Transverse colon (tissue), 4 donors: ENCODE measurements at places on chromosomes 16 and 17. TPM values are rescaled to one million over a fixed set of nuclear protein-coding genes. Genes with fewer than 3 reads are reported as not detected.

DNA sequence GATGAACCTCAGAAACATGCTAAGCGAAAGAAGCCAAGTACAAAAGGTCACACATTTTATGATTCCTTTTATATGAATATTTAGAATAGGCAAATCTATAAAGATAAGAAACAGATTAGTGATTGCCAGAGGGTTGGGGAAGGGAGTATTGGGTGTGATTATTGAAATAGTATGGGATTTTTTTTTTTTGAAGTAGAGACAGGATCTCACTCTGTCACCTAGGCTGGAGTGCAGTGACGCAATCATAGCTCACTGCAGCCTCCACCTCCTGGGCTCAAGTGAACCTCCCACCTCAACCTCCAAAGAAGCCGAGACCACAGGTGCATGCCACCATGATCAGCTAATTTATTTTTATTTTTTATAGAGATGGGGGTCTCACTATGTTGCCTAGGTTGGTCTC lies 35.7 kb downstream of the MEOX1 start:
- no peak overlapping the region for H3K4me3 ChIP-seq
- no peaks in the 10 kb centered on the region for H3K36me3 ChIP-seq
- peaks cover 4% of the 10 kb centered on the region for H3K27me3 ChIP-seq
- H3K27ac ChIP-seq = no peak overlapping the region
- no peak for DNase-seq

Gene CLEC3A
- not detected for total RNA-seq

Gene TSNAXIP1
- 0.55 TPM for total RNA-seq

- no peak overlapping the region for H3K4me3 ChIP-seq
- no peak overlapping the region for H3K27ac ChIP-seq
- no peaks in the 10 kb centered on the region for H3K36me3 ChIP-seq
- no peaks in the 10 kb centered on the region for H3K4me1 ChIP-seq
Measured at GRCh38 chr17:68314916-68315535, 23.7 kb downstream of the ARSG start.

GRCh38 chr17:77738751-77739531 lies 219.6 kb upstream of the TNRC6C start:
- H3K27me3 ChIP-seq = peaks cover 37% of the 10 kb centered on the region
- no peak overlapping the region for H3K27ac ChIP-seq
- H3K4me3 ChIP-seq = no peak overlapping the region
- H3K36me3 ChIP-seq = no peaks in the 10 kb centered on the region

DNA sequence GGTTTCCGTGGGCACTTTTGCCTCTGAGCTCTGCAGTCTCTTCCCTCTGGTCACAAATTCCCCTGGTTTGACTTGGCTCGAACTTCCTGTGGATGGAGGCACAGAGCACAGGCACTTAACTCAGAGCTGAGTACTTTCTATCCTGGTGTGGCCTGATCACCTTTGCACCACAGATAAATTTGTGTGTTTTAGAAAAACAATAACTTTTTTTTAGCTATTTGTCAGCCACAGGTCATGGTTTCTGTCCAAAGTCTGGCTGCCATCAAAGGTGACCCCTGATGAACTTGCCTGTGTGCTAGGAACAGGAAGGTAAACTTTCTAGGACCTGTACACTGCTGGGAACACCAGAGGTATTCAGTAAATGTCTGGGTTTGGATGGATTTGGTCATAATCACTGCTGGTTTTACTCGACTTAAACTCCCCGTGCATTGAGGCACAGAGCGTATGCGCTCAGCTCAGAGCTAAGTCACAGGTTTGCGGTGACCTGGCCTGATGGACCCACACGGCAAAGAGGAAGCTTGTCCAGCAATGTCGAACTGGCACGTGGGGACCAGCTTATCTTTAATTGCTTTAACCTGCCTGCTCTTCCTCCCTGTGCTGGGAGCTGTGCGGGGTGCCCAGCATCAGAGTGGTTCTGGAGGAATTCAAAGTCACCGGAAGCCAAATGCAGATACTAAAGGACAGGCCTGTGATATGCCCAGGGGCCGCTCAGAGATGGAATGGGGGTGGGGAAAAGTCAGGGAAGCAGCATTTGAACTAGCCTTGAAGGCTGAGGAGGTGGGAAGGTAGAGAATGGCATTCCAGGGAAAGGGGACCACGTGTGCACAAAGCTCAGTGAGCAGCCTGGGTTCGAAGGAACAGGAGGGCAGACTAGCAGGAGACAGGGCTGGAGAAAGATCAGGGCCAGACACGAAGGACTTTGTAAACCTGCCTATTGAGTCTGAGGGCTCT lies 12.9 kb downstream of the SLC13A5 start:
- no peak for DNase-seq
- no peaks in the 10 kb centered on the region for H3K4me1 ChIP-seq
- no peaks in the 10 kb centered on the region for H3K36me3 ChIP-seq
- peaks cover 10% of the 10 kb centered on the region for H3K27me3 ChIP-seq

DNA sequence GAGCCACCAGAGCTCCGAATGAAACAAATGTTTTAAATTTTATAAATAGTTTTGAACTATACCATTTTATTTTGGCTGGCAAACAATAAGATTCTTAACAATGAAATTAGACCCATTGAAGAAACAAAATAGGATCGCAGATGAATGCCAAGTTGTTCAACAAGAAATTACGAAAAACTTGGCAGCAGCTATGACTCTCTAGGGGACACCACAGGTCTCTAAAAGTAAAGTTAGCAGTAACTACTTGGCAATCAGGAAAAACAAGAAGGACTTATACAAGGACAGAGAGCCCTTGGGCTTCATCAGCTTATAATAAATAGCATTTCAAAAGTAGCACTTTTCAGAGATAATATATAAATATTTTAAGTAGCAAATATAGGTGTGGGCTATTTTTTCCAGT lies 603.8 kb upstream of the PSMD7 start:
- H3K36me3 ChIP-seq = no peaks in the 10 kb centered on the region
- no peak overlapping the region for H3K27ac ChIP-seq
- no peaks in the 10 kb centered on the region for H3K27me3 ChIP-seq

DNA sequence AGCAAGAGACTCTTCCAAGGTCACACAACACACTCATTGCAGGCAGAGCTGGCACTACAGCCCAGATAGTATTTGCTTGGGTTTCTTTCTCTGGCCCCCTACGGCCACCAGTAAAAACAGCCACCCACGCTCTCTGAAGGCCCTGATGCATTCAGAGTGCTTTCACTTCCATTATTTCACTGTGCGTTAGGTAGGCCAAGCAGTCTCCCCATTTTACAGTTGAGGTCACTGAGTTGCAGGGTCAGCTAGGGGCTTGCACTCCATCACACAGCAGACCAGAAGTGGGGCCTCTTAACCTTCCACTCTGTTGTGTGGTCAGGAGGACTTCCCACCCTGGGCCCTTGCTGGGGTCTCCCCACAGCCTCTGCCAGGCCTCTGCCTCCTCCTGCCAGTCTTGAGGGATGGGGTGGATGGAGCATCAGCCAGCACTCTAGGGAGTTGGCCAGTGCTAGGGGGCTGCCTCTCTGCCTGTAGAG lies 2.5 kb downstream of the TBX21 start:
- H3K36me3 ChIP-seq = no peaks in the 10 kb centered on the region
- H3K4me3 ChIP-seq = no peak overlapping the region
- H3K27me3 ChIP-seq = peaks cover 55% of the 10 kb centered on the region
- no peak for DNase-seq
- peaks cover 11% of the 10 kb centered on the region for H3K4me1 ChIP-seq
- H3K27ac ChIP-seq = peak overlapping the region; percentile 42

Gene CDH11
- 8.2 TPM for total RNA-seq

- H3K4me3 ChIP-seq = no peak overlapping the region
- H3K27me3 ChIP-seq = no peaks in the 10 kb centered on the region
- peaks cover 6% of the 10 kb centered on the region for H3K36me3 ChIP-seq
- peaks cover 55% of the 10 kb centered on the region for H3K4me1 ChIP-seq
- peak overlapping the region; percentile 48 for H3K27ac ChIP-seq
- DNase-seq = peak; percentile 41
Measured at GRCh38 chr17:38879878-38880665, 10.2 kb downstream of the LASP1 start.

DNA sequence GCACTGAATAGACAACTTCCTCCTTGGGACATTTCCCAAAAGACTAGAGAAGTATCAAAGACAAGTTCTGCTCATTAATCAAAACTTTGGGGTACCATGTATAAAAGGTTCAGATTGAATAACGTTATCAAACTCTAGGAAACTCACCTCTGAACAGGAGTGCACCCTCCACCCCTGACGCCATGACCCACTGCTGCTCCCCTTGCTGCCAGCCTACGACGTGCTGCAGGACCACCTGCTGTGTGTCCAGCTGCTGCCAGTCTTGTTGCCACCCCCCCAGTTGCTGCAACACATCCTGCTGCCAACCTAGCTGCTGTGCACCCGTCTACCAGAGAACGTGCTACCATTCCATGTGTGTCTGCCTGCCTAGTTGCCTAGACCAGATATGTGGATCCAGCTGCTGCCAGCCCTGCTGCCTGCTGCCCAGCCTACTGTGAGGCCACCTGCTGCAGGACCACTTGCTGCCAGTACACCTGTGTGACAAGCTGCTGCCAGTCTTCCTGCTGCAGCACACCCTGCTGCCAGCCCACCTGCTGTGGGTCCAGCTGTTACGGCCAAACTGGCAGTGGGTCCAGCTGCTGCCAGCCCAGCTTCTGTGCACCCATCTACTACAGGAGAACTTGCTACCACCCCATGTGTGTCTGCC lies 13.8 kb upstream of the KRTAP9-2 start:
- no peak overlapping the region for H3K4me3 ChIP-seq
- no peak overlapping the region for H3K27ac ChIP-seq
- H3K27me3 ChIP-seq = peaks cover 12% of the 10 kb centered on the region
- no peaks in the 10 kb centered on the region for H3K4me1 ChIP-seq

Gene CRHR1
- not detected for total RNA-seq

Gene SULT1A4
- not detected for total RNA-seq
